ENCODE measurements at places on chromosomes 3 and 15. TPM values are rescaled to one million over a fixed set of nuclear protein-coding genes. Genes with fewer than 3 reads are reported as not detected.
A peak's percentile ranks its signal among the peaks of the same experiment; 100 is the strongest.

Gene EXD1
- not detected for total RNA-seq

Gene KLHL40
- total RNA-seq, result not detected

Gene JMJD7
- 6.2 TPM for total RNA-seq

Gene CHRNA5
- total RNA-seq, result 0.99 TPM

DNA sequence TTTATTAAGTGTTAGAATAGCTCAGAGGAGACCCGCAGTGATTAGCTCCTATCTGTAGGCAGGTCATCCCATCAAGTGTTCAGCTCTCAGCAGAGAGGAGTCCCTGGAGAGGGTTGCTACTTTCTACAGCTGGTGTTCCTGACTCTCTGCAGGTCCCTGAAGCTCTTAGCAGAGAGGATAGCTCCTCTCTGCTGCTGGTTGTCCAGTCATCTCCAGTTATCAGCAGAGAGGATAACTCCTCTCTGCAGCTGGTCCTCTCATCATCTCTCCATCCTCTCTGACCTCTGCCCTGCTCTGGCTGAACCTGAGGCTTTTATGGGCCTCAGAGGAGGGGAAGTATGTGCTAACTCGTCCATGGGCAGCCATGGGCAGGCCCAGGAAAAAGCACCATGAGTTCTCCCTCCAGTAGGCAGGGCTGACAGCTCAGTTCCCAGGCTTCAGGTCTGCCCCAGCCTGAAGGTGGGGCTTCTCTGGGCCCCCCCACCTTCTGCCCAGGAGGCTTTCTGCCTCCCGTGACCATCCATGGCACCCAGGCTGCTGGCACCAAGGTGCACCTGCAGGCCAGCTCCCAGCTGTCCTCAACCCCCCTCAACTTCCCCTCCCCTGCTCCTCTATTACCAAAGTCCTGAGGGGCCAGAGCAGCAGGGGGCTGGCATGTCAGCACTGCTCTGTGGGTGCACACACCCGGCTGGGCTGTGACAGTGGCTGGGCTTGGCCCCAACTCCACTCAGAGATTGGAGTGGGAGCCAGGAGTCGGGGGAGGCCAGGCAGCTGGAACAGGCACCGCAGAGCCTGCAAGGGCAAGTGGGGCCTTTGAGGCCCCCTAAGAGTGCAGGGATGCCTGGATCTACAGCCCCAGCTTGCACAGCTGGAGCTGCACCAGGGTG is 98.9 kb upstream of the FRMD4B start:
- no peak overlapping the region for H3K4me3 ChIP-seq
- no peak overlapping the region for H3K27ac ChIP-seq
- no peak for DNase-seq
- peaks cover 2% of the 10 kb centered on the region for H3K4me1 ChIP-seq

- no peak overlapping the region for H3K27ac ChIP-seq
- peak; percentile 45 for DNase-seq
- H3K4me1 ChIP-seq, result peaks cover 31% of the 10 kb centered on the region
Measured at GRCh38 chr3:172651936-172652625, 58.8 kb downstream of the NCEH1 start.

DNA sequence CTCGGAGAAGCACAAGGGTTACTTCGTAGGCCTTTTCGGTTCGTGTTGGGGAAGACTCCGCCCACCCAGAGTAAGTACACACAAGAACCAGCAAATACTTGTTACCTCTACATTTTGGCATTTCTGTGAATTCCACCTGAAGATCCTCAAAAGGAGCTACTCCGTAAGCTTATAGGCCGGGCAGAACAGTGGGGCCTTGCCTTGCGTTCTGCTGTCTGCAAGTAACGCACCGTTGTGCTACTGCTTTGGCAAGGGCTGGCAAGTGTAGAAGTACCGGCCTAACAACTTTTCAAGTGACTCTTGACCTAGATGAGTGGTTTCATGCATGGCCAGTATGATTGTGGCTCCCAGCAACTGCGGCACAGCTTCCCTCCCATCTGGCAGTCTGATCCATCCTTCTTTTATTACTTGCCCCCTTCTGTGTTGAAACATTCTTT is 6.4 kb upstream of the DNAAF4 start:
- H3K4me3 ChIP-seq, result no peak overlapping the region
- no peak for DNase-seq
- no peaks in the 10 kb centered on the region for H3K27me3 ChIP-seq
- H3K36me3 ChIP-seq, result no peaks in the 10 kb centered on the region
- no peaks in the 10 kb centered on the region for H3K4me1 ChIP-seq
- H3K27ac ChIP-seq, result no peak overlapping the region

DNA sequence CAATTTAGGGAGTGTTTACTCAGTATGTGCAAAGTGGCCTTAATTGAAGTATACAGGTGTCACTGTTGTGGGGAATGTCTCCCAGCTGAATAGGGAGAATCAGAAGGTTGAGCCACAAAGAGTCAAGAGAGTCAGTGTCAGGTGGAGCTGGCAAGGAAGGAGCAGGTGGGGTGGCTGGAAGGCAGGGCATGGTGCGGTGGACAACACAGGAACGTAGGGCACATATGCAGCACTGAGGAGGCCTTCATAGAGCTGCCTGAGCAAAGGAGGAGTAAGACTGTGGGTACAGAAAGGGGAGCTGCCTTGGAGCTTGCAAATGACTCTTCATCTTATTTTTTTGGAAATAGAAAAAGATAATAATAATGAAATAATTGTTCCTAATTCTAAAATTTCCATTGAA is 20.0 kb downstream of the ARHGEF3 start:
- no peak overlapping the region for H3K4me3 ChIP-seq
- H3K27ac ChIP-seq, result no peak overlapping the region
- H3K36me3 ChIP-seq, result no peaks in the 10 kb centered on the region
- H3K4me1 ChIP-seq, result peaks cover 50% of the 10 kb centered on the region
- H3K27me3 ChIP-seq, result no peaks in the 10 kb centered on the region

GRCh38 chr3:192249516-192249915 is 477.8 kb downstream of the FGF12 start:
- H3K27me3 ChIP-seq, result no peaks in the 10 kb centered on the region
- peaks cover 14% of the 10 kb centered on the region for H3K4me1 ChIP-seq
- no peak overlapping the region for H3K27ac ChIP-seq
- no peak for DNase-seq
- H3K4me3 ChIP-seq, result no peak overlapping the region

DNA sequence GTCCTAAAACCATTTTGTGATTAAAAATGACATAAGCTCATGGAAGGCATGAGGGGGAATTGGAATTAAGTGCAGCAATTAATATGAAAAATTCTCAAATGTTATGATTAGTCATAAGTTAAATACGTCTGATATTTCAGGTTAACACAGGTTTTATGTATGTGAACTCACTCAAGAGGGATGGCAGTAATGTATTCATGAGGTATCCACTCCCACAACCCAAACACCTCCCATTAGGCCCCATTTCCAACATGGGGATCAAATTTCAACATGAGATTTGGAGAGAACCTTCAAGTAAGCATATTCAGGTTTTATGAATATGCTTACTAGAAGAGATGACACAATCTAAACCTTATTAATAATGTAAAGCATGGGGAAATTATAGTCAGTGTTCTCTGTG is 41.6 kb upstream of the IL20RB start:
- no peaks in the 10 kb centered on the region for H3K27me3 ChIP-seq
- DNase-seq, result no peak
- no peak overlapping the region for H3K4me3 ChIP-seq
- peaks cover 21% of the 10 kb centered on the region for H3K4me1 ChIP-seq
- no peak overlapping the region for H3K27ac ChIP-seq

GRCh38 chr3:170907637-170908234 is 701 bp downstream of the EIF5A2 start:
- peak overlapping the region; percentile 77 for H3K4me3 ChIP-seq
- peak overlapping the region; percentile 74 for H3K27ac ChIP-seq
- no peaks in the 10 kb centered on the region for H3K27me3 ChIP-seq
- DNase-seq, result no peak
- no peaks in the 10 kb centered on the region for H3K36me3 ChIP-seq
- H3K4me1 ChIP-seq, result peaks cover 20% of the 10 kb centered on the region

GRCh38 chr3:64074060-64074459 is 50.8 kb upstream of the PSMD6 start:
- no peaks in the 10 kb centered on the region for H3K36me3 ChIP-seq
- no peak overlapping the region for H3K27ac ChIP-seq
- H3K4me3 ChIP-seq, result no peak overlapping the region
- H3K4me1 ChIP-seq, result peaks cover 10% of the 10 kb centered on the region
- H3K27me3 ChIP-seq, result no peaks in the 10 kb centered on the region
- no peak for DNase-seq

GRCh38 chr15:58297639-58298038 is 134.2 kb upstream of the LIPC start:
- no peak overlapping the region for H3K27ac ChIP-seq
- H3K4me1 ChIP-seq, result no peaks in the 10 kb centered on the region
- H3K36me3 ChIP-seq, result no peaks in the 10 kb centered on the region
- no peak overlapping the region for H3K4me3 ChIP-seq

GRCh38 chr15:95558131-95558530 is 772.4 kb upstream of the NR2F2 start:
- H3K27me3 ChIP-seq, result no peaks in the 10 kb centered on the region
- H3K36me3 ChIP-seq, result no peaks in the 10 kb centered on the region
- peaks cover 10% of the 10 kb centered on the region for H3K4me1 ChIP-seq
- no peak for DNase-seq
- peak overlapping the region; percentile 37 for H3K27ac ChIP-seq

GRCh38 chr3:100159331-100160153 is 45.2 kb upstream of the FILIP1L start:
- H3K4me3 ChIP-seq, result no peak overlapping the region
- H3K27me3 ChIP-seq, result no peaks in the 10 kb centered on the region
- peaks cover 36% of the 10 kb centered on the region for H3K4me1 ChIP-seq
- peak overlapping the region; percentile 63 for H3K27ac ChIP-seq
- DNase-seq, result no peak

Measured in esophagus muscularis mucosa (tissue), 4 donors.